ENCODE measurements at places on chromosomes 2 and 18.

DNA sequence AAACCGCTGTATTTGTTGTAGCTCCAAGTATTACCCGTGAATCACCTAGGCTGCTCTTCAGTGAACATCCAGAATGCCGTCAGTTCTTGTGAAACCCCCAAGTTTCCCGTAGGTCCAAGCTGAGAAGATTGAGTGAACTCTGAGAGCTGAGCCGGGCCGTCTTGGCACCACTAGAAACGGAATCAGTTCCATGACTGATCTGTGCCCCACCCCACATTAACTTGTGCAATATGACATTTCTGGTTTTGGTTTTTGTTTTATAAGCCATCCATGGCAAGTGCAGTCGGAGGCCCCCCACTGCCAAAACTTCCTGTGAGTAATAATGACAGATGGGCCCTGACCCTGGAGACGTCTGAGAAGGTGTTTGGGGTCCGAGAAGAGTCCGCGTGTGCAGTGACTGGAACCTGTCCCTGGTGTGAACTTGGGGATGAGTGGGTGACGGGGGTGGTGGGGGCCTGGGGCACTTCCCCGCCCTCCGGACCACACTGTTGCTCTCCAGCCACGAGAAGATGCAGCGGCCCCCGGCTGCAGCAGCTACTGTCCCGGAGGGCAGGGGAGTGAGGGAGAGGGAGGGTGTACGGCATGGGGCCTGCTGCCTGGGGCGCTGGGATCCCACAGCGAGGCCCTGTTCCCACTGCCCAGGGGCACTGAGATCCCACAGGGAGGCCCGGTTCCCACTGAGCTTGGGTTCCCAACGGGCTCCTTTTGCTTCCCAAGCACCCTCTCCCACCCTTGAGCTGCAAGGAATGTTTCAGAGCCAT lies 26.5 kb downstream of the NFATC1 start:
- peak; percentile 41 for ATAC-seq

DNA sequence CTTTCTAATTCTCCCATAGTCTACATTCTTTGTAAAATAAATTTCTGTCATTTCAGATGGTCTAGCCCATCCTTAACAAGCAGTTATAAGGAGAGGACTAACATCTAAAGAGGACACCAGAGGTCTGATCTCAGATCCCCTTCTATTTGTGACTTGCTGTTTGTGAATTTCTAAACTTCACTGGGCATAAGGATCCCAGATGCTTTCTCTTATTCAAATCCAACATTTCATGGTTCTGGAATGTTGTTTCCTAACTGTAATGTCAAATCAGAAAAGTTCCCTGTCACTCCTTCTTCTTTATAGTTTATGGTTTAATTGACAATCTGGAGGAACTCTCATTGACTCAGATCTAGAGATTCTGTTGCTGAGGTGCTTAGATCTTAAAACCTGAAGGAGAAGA lies 430.2 kb downstream of the MEIS1 start:
- no peak for ATAC-seq

DNA sequence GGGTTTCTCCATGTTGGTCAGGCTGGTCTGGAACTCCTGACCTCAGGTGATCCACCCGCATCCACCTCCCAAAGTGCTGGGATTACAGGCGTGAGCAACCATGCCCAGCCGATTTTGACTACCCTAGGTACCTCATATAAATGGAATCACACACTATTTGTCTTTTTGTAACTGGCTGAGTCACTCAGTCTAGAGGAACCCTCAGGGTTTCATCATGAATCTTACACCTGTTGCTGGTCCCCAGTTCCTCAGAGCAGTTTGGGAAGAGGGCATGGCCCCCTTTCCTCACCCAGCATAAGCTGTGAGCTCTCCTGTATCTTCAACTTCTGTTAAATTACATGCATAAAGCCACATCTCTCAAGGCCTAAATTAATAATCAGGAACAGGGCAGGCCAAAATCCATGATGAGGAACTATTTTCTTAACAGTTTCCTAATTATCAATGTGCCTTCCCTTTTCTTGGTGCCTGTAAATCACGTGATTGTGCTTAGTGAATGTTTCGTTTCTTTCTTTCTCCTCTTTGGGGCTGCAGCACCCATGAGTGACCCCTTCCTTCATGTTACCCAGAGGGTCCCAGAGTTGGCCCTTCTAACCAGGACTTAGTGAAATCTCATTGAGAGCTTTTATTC lies 20.9 kb downstream of the DYSF start:
- no peak for ATAC-seq

DNA sequence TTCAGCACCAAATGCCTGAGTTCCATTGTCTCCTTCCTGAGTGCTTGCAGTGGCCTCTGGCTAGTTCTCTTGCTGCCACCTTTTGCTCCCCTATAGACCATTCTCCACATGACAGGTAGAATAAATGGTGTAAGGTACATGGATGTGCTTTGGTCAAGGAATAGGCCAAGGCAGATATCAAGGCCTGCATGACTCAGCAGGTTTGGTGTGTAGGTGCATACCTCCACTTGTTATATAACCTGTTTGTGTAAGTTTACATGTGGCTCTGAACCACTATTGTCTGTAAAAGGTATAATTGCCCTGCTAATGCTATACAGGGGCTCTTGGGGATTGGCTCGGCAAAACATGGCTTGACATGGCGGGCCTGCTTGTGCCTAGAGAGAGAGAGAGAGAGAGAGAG lies 143.5 kb downstream of the KLHL14 start:
- no peak for ATAC-seq

GRCh38 chr2:189467593-189467992 lies 26.3 kb downstream of the WDR75 start:
- ATAC-seq = no peak

- peak; percentile 71 for ATAC-seq
Measured at GRCh38 chr2:96962567-96963203, 23.7 kb downstream of the FAM178B start.

- ATAC-seq = no peak
Measured at GRCh38 chr2:219228041-219228910, 1.2 kb downstream of the ATG9A start.

DNA sequence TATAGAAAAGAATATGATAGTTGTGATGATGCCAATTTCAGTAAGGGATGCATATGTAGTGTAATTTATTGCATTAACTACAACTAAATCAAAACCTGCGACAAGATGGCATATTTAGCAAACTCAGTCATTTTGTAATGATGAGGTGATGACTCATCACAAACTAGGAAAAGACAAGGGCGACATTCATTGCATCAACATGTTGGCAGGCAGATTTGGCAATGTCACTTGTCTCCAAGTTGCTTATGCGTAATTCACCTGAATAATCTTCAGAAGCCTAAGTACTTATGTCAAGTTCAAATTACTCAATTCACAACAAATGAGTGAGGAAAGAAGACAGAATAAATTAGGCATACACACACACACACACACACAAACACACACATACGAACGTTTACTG lies 273.2 kb upstream of the RGPD4 start:
- no peak for ATAC-seq

Data from activated CD4-positive, CD25-positive, alpha-beta regulatory T cell treated with anti-CD3 and anti-CD28 coated beads, Interleukin-2, amount 50 U/mL, for 24 hours (primary cell).